NB4 (cell line): ENCODE measurements at places on chromosomes 6 and 20.

DNA sequence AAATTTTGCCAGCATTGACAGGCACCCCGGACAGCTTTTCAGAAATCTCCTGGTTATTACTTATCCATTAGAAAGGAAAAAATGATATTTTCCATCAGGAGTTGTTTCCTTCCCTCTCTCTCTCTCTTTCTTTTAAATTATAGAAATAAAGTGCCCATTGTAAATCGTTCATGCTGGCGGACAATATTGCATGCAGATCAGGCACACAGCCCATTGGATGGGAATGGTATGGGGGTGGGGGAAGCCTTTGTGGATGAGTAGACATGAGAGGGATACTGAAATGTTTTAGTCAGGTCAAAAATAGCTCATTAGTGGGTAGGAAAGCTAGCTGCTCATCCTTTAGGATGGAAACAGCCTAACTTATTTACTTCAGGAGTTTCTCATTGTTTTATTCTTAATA lies 764.9 kb upstream of the MMS22L start:
- DNase-seq: no peak

DNA sequence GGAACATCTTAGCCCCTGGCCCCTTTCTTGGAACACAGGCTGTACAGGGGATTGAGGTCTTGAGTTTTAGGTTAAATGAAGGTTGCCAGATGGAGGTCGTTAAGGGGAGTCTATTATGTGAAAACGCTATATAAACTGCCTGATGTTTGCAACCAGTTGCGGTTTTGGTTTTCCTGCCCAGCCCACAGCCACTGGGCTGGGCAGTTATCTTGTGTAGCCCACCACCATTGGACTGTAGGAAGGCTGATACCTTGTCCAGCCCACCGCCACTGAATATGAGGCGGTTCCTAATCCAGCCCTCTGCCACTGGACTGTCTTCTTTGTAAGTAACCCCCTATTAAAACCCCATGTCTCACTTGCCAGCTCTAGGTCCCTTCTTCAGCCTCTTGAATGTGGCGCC lies 42.3 kb upstream of the COL21A1 start:
- DNase-seq: peak; percentile 69

GRCh38 chr6:158743033-158743651 lies 76.0 kb downstream of the EZR start:
- DNase-seq: no peak

DNA sequence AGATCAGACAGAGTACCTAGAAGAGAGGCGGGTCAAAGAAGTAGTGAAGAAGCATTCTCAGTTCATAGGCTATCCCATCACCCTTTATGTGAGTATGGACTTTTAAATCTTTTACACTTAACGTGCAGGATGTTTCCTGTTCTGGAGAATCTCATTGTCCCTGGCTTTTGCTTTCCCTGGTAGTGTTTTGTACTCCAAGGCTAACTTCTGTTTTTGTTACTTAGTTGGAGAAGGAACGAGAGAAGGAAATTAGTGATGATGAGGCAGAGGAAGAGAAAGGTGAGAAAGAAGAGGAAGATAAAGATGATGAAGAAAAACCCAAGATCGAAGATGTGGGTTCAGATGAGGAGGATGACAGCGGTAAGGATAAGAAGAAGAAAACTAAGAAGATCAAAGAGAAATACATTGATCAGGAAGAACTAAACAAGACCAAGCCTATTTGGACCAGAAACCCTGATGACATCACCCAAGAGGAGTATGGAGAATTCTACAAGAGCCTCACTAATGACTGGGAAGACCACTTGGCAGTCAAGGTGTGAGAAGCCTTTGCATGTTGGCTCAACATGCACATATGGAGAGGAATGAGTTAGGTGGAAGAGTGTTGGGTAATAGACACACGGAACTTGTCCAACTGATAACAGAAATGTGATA lies 3.3 kb downstream of the HSP90AB1 start:
- DNase-seq: no peak

DNA sequence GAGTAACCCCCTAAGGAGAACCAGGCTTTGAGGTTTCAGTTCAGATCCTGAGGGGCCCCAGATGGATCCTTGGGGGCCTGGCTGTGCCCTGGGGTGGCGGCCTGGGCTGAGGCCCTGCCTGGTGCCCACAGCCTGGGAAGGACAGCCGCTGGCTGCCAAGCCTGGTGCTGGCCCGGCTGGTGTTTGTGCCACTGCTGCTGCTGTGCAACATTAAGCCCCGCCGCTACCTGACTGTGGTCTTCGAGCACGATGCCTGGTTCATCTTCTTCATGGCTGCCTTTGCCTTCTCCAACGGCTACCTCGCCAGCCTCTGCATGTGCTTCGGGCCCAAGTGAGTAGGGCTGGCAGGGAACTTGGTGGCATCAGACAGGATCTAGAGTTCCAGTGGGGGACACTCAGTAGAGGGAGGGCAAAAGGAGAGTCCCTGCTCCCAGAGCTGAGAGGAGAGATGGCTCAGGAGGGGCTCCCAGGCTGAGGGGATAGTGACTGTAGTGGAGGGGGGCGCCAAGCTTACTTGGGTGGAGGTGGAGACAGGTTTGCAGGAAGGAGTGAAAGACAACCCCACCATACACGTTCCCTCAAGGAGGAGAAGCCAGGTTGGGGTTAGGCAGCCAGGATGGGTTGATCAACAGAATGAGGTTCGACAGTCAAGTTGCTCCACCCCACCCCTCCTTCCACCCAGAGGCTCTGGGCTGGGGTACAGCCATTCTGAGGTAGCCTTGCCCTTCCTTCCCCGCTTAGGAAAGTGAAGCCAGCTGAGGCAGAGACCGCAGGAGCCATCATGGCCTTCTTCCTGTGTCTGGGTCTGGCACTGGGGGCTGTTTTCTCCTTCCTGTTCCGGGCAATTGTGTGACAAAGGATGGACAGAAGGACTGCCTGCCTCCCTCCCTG lies 9.5 kb downstream of the SLC29A1 start:
- DNase-seq: no peak

- no peak for DNase-seq
These were observed 136.4 kb upstream of the PTPN1 start for GRCh38 chr20:50373674-50374286.

DNA sequence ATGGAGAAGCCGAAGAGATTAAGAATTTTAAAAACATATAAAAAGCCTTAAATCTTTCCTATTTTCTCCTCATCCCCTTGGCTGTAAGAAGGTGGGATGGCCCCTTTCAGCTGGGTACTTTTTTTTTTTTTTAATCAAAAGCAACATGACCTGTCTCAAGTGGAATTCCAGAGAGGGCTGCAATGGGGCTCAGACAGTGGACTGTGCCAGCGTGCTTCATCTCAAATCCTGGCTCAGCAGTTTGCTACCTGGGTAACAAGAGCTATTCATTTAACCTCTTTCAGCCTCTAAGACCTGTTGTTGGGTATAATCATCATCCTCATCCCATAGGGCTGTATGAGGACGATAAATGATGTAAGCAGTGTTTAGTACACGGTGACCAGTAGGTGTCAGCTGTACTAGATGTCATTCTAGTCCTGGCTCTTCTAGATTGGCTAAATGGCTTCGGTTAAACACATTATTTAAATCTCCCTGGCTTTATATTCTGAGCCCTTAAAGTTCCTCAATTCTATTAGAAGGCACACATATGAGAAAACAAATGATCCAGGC lies 6.9 kb upstream of the PPP1R3G start:
- DNase-seq: peak; percentile 28

- DNase-seq: peak; percentile 64
These were observed 528.6 kb upstream of the JARID2 start for GRCh38 chr6:14717307-14717706.

- no peak for DNase-seq
These were observed 232.9 kb downstream of the EPM2A start for GRCh38 chr6:145502416-145502815.
